ENCODE measurements at places on chromosomes 6 and 20. TPM values are rescaled to one million over a fixed set of nuclear protein-coding genes. Genes with fewer than 3 reads are reported as not detected.

- no peaks in the 10 kb centered on the region for H3K36me3 ChIP-seq
- no peak overlapping the region for H3K27ac ChIP-seq
- DNase-seq = no peak
- no peaks in the 10 kb centered on the region for H3K4me1 ChIP-seq
- no peak overlapping the region for H3K4me3 ChIP-seq
- H3K27me3 ChIP-seq = no peaks in the 10 kb centered on the region
Observed at GRCh38 chr6:53159558-53159957, 10.9 kb upstream of the GCM1 start.

DNA sequence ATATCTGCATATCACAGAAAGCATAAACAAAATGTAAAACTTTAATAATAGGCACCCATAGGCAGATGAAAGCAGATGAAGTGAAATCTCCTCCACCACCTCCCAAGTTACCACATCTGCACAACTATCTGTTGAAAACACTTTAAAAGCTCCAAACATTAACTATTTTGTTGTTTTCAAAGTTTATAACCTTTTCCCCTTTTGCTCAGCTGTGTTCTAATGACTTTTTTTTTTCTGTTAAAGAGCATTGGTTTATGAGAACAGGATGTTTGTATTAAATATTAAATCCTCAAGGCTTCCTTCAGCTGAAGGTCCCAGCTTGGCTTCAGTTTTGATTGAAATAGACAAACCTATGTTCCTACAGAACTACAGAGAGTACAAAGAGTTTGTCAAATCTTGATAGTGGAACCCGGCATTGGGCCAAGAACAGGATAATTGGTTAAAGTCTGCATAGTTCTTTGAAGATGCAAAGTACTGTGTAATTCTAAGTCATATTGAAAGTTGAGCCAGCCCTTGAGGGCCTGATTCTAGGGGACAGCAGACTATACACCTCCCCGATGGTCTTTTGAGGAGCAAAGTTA, 255.1 kb upstream of the JAG1 start:
- H3K4me3 ChIP-seq = no peak overlapping the region
- peaks cover 10% of the 10 kb centered on the region for H3K4me1 ChIP-seq
- H3K36me3 ChIP-seq = no peaks in the 10 kb centered on the region
- no peak for DNase-seq

- no peaks in the 10 kb centered on the region for H3K36me3 ChIP-seq
- H3K4me3 ChIP-seq = no peak overlapping the region
- peaks cover 57% of the 10 kb centered on the region for H3K4me1 ChIP-seq
- DNase-seq = no peak
- H3K27ac ChIP-seq = peak overlapping the region; percentile 24
Observed at GRCh38 chr20:48687117-48687800, 140.5 kb downstream of the PREX1 start.

- no peaks in the 10 kb centered on the region for H3K36me3 ChIP-seq
- no peak overlapping the region for H3K4me3 ChIP-seq
- H3K4me1 ChIP-seq = peaks cover 15% of the 10 kb centered on the region
- no peak overlapping the region for H3K27ac ChIP-seq
- H3K27me3 ChIP-seq = peaks cover 31% of the 10 kb centered on the region
- DNase-seq = no peak
Observed at GRCh38 chr6:150139533-150139932, 3.3 kb upstream of the PPP1R14C start.

DNA sequence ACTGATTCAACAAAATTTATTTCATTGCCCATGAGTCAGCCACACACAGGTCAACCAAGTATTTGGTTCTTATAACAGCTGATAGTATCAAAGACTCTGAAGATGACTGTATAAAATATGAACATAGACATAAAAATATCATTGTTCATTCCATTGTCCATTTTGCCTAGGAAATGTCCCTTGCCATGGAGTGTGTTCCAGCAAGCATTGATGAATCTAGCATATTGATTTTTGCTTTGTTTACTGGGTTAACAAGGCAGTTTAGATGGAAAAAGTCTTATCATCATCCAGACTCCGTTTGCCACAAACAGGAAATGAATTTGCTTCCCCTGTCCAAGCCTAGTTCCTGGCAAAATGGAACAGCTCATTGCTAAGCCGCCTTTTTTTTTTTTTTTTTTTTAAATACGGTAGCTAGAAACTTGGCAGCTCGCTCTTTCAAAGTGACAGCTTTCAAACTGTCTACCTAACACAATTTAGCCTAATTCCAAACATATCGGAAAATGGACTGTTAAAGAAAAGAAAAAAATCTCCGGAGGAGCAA, 7.5 kb downstream of the F13A1 start:
- peaks cover 10% of the 10 kb centered on the region for H3K27me3 ChIP-seq
- no peak for DNase-seq
- H3K4me3 ChIP-seq = no peak overlapping the region
- H3K27ac ChIP-seq = no peak overlapping the region
- H3K36me3 ChIP-seq = no peaks in the 10 kb centered on the region

- no peak for DNase-seq
- peaks cover 16% of the 10 kb centered on the region for H3K4me1 ChIP-seq
- no peaks in the 10 kb centered on the region for H3K36me3 ChIP-seq
Observed at GRCh38 chr6:5667737-5668136, 339.0 kb downstream of the NRN1 start.

- no peaks in the 10 kb centered on the region for H3K36me3 ChIP-seq
- no peaks in the 10 kb centered on the region for H3K27me3 ChIP-seq
- no peak for DNase-seq
- no peaks in the 10 kb centered on the region for H3K4me1 ChIP-seq
- no peak overlapping the region for H3K27ac ChIP-seq
- no peak overlapping the region for H3K4me3 ChIP-seq
Observed at GRCh38 chr6:54886932-54887584, 40.5 kb downstream of the FAM83B start.

- H3K4me3 ChIP-seq = no peak overlapping the region
- no peak for DNase-seq
- H3K36me3 ChIP-seq = no peaks in the 10 kb centered on the region
- no peak overlapping the region for H3K27ac ChIP-seq
- H3K4me1 ChIP-seq = no peaks in the 10 kb centered on the region
Observed at GRCh38 chr6:73372516-73372915, 2.8 kb upstream of the OOEP start.

GRCh38 chr6:170111141-170111664, 179.7 kb downstream of the DLL1 start:
- H3K4me1 ChIP-seq = no peaks in the 10 kb centered on the region
- no peak for DNase-seq
- no peak overlapping the region for H3K4me3 ChIP-seq
- no peak overlapping the region for H3K27ac ChIP-seq

DNA sequence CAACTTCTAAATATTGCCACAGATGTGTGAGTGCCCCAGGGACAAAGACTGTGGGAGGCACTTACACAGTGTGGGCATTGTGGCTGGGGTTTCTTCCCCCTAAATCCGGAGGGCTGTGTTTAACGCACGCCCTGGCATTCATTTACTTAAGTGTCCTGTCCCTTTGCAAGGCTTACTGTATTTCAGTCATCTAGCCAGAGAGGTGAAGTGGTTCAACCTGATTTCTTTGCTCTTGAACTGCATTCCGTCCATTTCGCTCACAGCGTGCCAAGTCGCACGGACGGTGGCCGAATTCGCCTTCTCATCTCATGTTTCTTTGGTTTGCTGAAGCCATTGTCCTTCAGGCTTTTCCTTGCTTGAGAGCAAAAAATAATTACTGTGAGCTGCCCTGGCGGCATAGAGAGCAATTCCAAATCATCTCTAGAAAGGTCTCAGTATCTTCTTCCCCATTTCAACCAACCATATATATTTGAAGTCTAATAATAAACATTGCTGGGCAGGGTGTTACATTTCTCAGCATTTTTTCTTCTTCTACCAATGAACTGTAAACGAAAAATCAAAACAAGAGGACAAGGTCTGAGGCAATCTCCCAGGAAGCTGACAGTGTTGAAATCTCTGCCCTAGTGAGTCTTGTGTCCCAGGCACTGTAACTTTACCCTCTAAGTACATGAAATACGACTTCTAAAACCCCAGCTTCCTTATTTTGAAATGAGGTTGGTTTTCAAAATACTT, 16.9 kb downstream of the SYTL3 start:
- H3K27ac ChIP-seq = peak overlapping the region; percentile 85
- no peaks in the 10 kb centered on the region for H3K36me3 ChIP-seq
- peaks cover 36% of the 10 kb centered on the region for H3K4me1 ChIP-seq
- peak; percentile 86 for DNase-seq
- no peaks in the 10 kb centered on the region for H3K27me3 ChIP-seq

DNA sequence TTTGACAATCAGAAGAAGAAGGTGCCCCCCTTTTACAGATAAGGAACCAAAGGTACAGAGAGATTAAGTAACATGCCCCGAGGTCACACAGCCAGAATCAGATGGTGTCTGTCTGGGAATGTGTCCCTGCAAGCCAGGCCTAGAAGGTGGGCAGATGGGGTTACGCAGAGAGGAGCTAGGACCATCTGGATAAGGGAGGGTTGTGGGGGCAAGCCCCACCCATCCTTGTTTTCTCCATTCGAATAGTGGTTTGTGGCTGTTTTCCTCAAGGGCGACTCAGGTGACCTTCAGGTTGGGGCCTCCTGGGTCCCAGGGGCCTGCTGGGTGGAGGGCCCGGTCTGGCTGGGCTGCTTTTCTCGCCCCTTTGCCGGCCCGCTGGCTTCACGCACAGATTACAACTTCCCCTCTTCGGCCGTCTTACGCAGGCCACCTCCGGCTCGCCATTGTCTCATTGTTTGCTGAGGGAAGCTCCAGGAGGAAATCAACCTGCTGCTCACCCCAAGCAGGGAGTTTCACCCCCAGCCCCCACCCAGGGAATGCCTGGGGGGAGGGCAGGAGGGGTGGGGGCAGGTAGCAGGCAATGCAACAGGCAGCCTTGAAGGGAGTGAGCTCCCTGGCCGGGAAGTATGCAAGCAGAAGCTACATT, 30.8 kb upstream of the CSNK2A1 start:
- no peaks in the 10 kb centered on the region for H3K36me3 ChIP-seq
- no peak overlapping the region for H3K27ac ChIP-seq
- peaks cover 12% of the 10 kb centered on the region for H3K4me1 ChIP-seq
- DNase-seq = no peak
- no peak overlapping the region for H3K4me3 ChIP-seq
- H3K27me3 ChIP-seq = no peaks in the 10 kb centered on the region

DNA sequence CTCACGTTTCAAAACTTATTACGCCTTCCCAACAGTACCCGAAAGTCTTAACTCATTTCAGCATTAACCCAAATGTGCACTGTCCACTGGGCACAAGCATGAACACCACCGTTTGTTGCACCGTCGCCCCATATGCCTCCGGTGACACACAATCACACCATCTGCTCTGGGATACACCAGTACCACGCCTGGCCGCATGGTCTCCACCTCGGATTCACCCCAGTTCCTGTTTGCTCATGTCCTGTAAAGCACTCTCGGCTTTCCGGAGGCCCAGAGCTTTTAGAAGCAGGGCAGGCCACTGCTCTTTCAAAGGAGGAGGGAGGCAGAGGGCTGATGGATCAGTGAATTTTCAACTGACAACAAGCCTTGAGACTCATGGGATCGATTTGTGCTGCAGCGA, 1570.0 kb upstream of the DEFB115 start:
- H3K4me1 ChIP-seq = no peaks in the 10 kb centered on the region
- no peak overlapping the region for H3K27ac ChIP-seq
- H3K36me3 ChIP-seq = no peaks in the 10 kb centered on the region
- H3K4me3 ChIP-seq = no peak overlapping the region
- H3K27me3 ChIP-seq = no peaks in the 10 kb centered on the region

DNA sequence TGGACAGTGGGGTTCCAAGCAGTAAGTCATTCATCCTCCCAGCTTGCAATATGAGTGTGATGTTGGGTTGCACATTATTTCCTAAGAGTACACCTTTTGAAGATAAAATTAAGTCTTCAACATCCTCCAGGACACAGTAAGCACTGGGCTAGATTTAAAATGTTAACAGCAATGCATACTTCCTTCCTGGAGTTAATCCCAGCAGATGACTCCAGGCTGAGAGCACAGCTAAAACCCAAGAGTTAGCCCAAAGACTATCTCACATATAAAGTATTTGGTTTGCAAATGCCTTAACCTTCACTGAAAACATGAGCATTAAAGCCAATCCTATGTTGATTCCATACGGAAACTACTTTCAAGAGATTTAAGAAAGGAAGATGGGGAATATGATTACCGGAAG, 69.2 kb downstream of the SLC23A2 start:
- no peak overlapping the region for H3K27ac ChIP-seq
- no peak for DNase-seq
- H3K27me3 ChIP-seq = no peaks in the 10 kb centered on the region
- no peak overlapping the region for H3K4me3 ChIP-seq

- no peaks in the 10 kb centered on the region for H3K4me1 ChIP-seq
- H3K36me3 ChIP-seq = no peaks in the 10 kb centered on the region
- no peak for DNase-seq
- no peak overlapping the region for H3K27ac ChIP-seq
- no peaks in the 10 kb centered on the region for H3K27me3 ChIP-seq
Observed at GRCh38 chr6:15023448-15023847, 222.4 kb upstream of the JARID2 start.

GRCh38 chr6:111406200-111406721, 76.8 kb downstream of the REV3L start:
- H3K36me3 ChIP-seq = peaks cover 46% of the 10 kb centered on the region
- no peak for DNase-seq
- peaks cover 2% of the 10 kb centered on the region for H3K4me1 ChIP-seq
- no peak overlapping the region for H3K27ac ChIP-seq
- no peak overlapping the region for H3K4me3 ChIP-seq

- no peaks in the 10 kb centered on the region for H3K36me3 ChIP-seq
- H3K27me3 ChIP-seq = no peaks in the 10 kb centered on the region
- DNase-seq = no peak
Observed at GRCh38 chr6:119683031-119683430, 333.5 kb upstream of the MAN1A1 start.

- H3K4me3 ChIP-seq = no peak overlapping the region
- H3K27ac ChIP-seq = no peak overlapping the region
- peaks cover 8% of the 10 kb centered on the region for H3K36me3 ChIP-seq
- peaks cover 31% of the 10 kb centered on the region for H3K4me1 ChIP-seq
- DNase-seq = no peak
Observed at GRCh38 chr6:161227004-161227960, 46.6 kb downstream of the AGPAT4 start.

SLC26A8 gene
- 0.52 TPM for total RNA-seq

ELOVL2 gene
- total RNA-seq = 0.23 TPM

FAM209A gene
- 0.87 TPM for total RNA-seq

ARHGAP40 gene
- total RNA-seq = 0.72 TPM

PMEPA1 gene
- 49.1 TPM for total RNA-seq

GABRR1 gene
- not detected for total RNA-seq

LINC00237 gene
- not detected for total RNA-seq

All from upper lobe of right lung (tissue), 1 donor.